ENCODE measurements at places on chromosomes 5 and 9.

GRCh38 chr9:130670644-130671043 is 6.2 kb downstream of the PRDM12 start:
- no peak overlapping the region for H3K27ac ChIP-seq
- no peak for DNase-seq
- H3K36me3 ChIP-seq, result no peaks in the 10 kb centered on the region
- peaks cover 4% of the 10 kb centered on the region for H3K4me1 ChIP-seq
- H3K4me3 ChIP-seq, result no peak overlapping the region

GRCh38 chr9:107018861-107019545 is 156.0 kb downstream of the ZNF462 start:
- no peak overlapping the region for H3K4me3 ChIP-seq
- H3K36me3 ChIP-seq, result no peaks in the 10 kb centered on the region
- H3K4me1 ChIP-seq, result no peaks in the 10 kb centered on the region
- H3K27ac ChIP-seq, result no peak overlapping the region

- DNase-seq, result no peak
- H3K4me1 ChIP-seq, result no peaks in the 10 kb centered on the region
- no peak overlapping the region for H3K27ac ChIP-seq
- H3K27me3 ChIP-seq, result no peaks in the 10 kb centered on the region
- no peaks in the 10 kb centered on the region for H3K36me3 ChIP-seq
- no peak overlapping the region for H3K4me3 ChIP-seq
These were observed 121.8 kb upstream of the SPIN1 start for GRCh38 chr9:88266416-88266815.

DNA sequence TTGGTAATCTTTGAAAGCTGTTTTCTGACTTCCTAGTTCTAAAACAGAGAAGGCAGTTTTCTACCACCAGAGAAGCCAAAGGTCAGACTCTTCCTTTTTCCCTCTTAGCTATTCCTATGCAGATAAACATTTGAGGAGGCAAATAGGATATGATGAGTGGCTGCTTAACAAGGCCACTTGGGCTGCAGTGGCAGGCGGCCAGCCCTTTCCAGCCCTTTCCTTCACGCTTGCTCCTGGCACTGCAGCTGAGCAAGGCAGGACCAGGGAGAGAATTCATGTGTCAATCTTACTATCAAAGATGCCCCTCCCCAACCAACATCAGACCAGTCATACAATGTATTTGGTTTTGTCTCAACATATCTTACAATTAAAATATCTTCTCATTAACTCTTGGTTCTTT is 36.8 kb upstream of the RNF38 start:
- no peak overlapping the region for H3K4me3 ChIP-seq
- peaks cover 32% of the 10 kb centered on the region for H3K4me1 ChIP-seq
- no peaks in the 10 kb centered on the region for H3K36me3 ChIP-seq
- peak overlapping the region; percentile 47 for H3K27ac ChIP-seq

DNA sequence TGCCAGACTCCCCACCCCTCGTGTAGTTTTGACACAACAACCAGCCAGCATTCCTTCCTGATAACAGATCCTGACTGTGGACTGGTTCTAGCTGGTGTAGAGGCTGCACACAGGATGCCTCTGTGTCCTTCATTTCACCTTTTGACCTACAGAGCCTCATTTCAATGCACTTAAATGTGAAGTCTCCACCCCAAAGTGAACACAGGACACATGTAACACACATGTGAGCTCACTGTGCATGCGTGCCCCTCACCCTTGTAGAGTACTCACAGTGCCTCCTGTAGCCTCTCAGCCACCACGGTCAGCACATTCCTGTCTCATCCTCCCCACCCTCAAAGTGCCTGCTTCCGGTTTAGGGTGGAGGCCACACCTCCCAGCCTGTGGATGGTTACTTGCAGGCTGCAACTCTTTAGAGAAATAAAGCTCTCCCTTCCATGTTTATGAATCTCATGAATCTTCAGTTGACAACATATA is 11.6 kb upstream of the NKD2 start:
- peaks cover 8% of the 10 kb centered on the region for H3K4me1 ChIP-seq
- DNase-seq, result no peak
- peak overlapping the region; percentile 47 for H3K4me3 ChIP-seq
- peaks cover 10% of the 10 kb centered on the region for H3K27me3 ChIP-seq

DNA sequence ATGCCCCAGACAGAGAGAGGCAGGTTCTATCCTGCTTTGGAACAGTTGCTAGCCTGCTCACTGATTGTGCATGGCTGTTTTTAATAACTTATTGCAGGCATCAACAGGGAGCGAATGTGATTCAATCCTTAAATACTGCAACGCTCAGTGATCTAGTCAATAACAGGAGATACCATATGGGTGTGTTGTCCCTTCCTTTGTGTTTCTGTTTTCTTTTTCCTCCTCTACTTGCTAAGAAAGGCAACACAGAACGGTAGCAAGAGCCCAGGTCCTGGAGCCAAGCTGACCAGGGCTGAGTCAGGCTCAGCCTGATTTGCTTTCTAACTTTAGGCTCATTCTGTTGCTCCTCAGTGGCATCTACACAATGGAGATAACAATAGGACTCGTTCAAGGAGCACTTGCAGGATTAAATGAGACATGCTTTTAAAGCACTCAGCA is 98.6 kb upstream of the EQTN start:
- no peak overlapping the region for H3K27ac ChIP-seq
- peaks cover 6% of the 10 kb centered on the region for H3K4me1 ChIP-seq
- no peak for DNase-seq

- H3K4me1 ChIP-seq, result no peaks in the 10 kb centered on the region
- no peak for DNase-seq
- no peaks in the 10 kb centered on the region for H3K36me3 ChIP-seq
These were observed 27.9 kb downstream of the TMEM215 start for GRCh38 chr9:32811246-32811645.

GRCh38 chr5:178207183-178207916 is 3.0 kb downstream of the HNRNPAB start:
- peaks cover 34% of the 10 kb centered on the region for H3K4me1 ChIP-seq
- no peaks in the 10 kb centered on the region for H3K27me3 ChIP-seq
- peaks cover 13% of the 10 kb centered on the region for H3K36me3 ChIP-seq
- no peak for DNase-seq
- H3K4me3 ChIP-seq, result peak overlapping the region; percentile 88

- DNase-seq, result no peak
- H3K4me3 ChIP-seq, result peak overlapping the region; percentile 92
- H3K36me3 ChIP-seq, result peaks cover 2% of the 10 kb centered on the region
- peaks cover 4% of the 10 kb centered on the region for H3K27me3 ChIP-seq
- peak overlapping the region; percentile 96 for H3K27ac ChIP-seq
These were observed 17.3 kb downstream of the TRIM7 start for GRCh38 chr5:181187500-181188213.

DNA sequence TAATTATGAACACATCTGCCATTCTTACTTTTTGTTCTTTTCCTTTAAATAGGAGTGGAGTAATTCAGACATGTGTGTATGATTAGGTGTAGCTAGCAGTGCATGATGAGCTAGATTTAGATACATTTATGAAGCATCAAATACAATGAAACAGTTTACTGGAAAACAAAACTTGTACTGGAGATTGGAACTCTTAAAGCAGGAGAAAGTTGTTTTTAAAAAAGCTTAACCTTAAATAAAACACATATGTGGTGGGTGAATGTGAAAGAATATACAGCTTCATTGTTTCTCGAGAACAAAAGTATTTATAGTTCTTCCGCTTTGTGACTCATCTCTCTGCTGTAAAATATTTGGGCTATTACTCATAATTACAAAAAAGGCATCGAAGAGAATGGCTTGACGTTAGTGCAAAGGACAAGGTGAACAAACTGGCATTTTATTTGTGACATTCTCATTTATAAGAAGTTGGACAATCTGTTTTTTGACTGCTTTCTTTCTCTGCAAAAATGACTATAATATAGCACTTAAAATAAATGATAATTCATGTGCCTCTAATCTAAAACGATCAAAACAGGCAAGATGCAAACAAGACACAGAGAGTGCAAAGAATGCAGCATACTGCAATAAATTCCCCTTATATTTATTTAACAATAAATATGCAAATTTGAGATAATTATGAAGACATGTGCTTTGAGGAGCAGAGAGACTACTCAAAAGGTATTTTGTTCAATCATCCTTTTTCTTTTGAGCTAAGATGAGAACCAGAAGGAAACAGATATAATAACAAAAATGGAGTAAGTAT is 478.8 kb downstream of the CETN3 start:
- H3K4me3 ChIP-seq, result no peak overlapping the region
- H3K27ac ChIP-seq, result no peak overlapping the region
- no peaks in the 10 kb centered on the region for H3K27me3 ChIP-seq
- no peaks in the 10 kb centered on the region for H3K36me3 ChIP-seq

DNA sequence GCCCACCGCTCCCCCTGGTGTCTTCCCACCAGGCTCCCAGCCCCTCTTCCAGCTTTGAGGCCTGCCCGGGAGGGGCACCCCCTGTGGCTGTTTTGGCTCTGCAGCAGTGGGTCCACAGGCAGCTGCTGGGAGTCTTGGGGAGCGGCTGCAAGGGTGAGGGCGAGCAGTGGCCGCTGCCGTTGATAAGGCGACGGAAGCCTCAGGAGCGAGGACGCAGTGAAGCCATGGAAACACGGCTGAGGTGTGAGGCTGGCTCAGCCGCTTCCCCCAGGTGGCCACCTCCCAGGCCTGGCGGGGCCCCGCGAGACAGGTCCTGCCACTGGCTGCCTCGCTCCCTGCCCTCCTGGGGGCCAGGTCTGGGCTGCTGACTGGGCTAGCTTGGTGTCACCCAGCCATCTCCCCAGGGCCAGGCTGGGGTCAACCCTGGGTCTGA is 41.5 kb downstream of the CXXC5 start:
- H3K27me3 ChIP-seq, result no peaks in the 10 kb centered on the region
- no peaks in the 10 kb centered on the region for H3K36me3 ChIP-seq
- DNase-seq, result no peak
- H3K4me1 ChIP-seq, result peaks cover 10% of the 10 kb centered on the region
- no peak overlapping the region for H3K4me3 ChIP-seq

- H3K4me1 ChIP-seq, result peaks cover 27% of the 10 kb centered on the region
- H3K36me3 ChIP-seq, result peaks cover 15% of the 10 kb centered on the region
- peak within 1 kb of the TSS; percentile 90 for H3K27ac ChIP-seq
- H3K27me3 ChIP-seq, result no peaks in the 10 kb centered on the region
- peak; percentile 83 for DNase-seq
These were observed at the start of gene PIGO for GRCh38 chr9:35096035-35096849. PIGO (minus strand) TSS chr9:35096591; CDS start chr9:35095565, 1,026 bp downstream.

DNA sequence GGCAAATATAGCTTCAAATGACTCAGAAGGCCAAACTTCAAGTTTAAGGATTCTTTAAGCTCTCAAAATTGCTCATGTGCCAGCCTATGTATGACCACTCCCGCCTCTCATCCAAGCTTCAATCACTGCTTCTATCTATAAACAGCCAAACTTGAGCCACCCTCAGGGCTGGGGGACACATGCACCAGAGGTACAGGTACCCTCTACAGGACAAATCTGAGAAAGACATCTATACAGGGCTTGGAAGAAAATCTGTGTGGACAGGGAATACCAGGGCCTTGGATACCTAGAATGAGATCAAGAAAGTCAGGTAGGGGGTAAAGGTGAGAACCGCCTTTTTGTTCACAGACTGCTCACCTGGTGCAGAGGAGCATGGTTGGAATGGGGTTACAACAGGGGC is 217.9 kb downstream of the ATPSCKMT start:
- no peak overlapping the region for H3K27ac ChIP-seq
- DNase-seq, result no peak
- no peaks in the 10 kb centered on the region for H3K4me1 ChIP-seq
- H3K4me3 ChIP-seq, result no peak overlapping the region

GRCh38 chr5:41194339-41194738 is 19.0 kb downstream of the C6 start:
- no peak overlapping the region for H3K27ac ChIP-seq
- H3K4me1 ChIP-seq, result no peaks in the 10 kb centered on the region
- no peaks in the 10 kb centered on the region for H3K27me3 ChIP-seq
- no peak overlapping the region for H3K4me3 ChIP-seq

GRCh38 chr5:374631-375335 is 53.3 kb downstream of the AHRR start:
- H3K4me3 ChIP-seq, result peak overlapping the region; percentile 31
- H3K4me1 ChIP-seq, result peaks cover 8% of the 10 kb centered on the region
- H3K27me3 ChIP-seq, result peaks cover 24% of the 10 kb centered on the region
- H3K27ac ChIP-seq, result no peak overlapping the region
- H3K36me3 ChIP-seq, result no peaks in the 10 kb centered on the region

- H3K4me3 ChIP-seq, result no peak overlapping the region
- H3K4me1 ChIP-seq, result no peaks in the 10 kb centered on the region
- no peak for DNase-seq
- no peak overlapping the region for H3K27ac ChIP-seq
- peaks cover 2% of the 10 kb centered on the region for H3K36me3 ChIP-seq
These were observed 67.5 kb downstream of the SEMA6A start for GRCh38 chr5:116507051-116507537.

DNA sequence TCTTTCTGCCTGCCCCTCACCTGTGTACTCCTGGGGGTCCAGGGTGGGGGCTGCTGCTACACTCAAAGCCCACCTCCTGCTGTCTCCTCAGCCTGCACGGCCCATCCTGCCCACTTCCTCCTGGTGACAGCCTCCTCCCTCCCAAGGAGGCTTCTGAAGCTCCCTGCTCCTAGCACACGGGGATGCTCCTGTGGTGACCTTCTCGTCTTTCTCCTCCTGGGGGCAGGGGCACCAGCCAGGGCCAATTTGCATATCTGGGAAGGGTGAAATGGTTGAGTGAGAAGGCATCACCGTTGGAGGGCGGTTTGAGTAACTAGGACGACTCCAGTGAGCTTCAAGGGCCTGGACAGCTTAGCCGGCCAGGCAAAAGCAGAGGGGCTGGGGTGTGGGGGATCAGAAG is 51.9 kb upstream of the COL5A1 start:
- H3K27ac ChIP-seq, result no peak overlapping the region
- peaks cover 41% of the 10 kb centered on the region for H3K27me3 ChIP-seq
- no peaks in the 10 kb centered on the region for H3K4me1 ChIP-seq
- H3K36me3 ChIP-seq, result no peaks in the 10 kb centered on the region
- no peak for DNase-seq

- no peak overlapping the region for H3K4me3 ChIP-seq
- H3K27ac ChIP-seq, result no peak overlapping the region
- peaks cover 4% of the 10 kb centered on the region for H3K4me1 ChIP-seq
- peaks cover 24% of the 10 kb centered on the region for H3K27me3 ChIP-seq
These were observed 42.0 kb downstream of the SHB start for GRCh38 chr9:38026840-38027527.

GRCh38 chr5:109863752-109864151 is 174.0 kb downstream of the MAN2A1 start:
- peaks cover 12% of the 10 kb centered on the region for H3K36me3 ChIP-seq
- no peak for DNase-seq
- H3K4me3 ChIP-seq, result no peak overlapping the region
- peaks cover 11% of the 10 kb centered on the region for H3K4me1 ChIP-seq
- H3K27me3 ChIP-seq, result no peaks in the 10 kb centered on the region

- H3K4me1 ChIP-seq, result peaks cover 5% of the 10 kb centered on the region
- H3K4me3 ChIP-seq, result no peak overlapping the region
- H3K27me3 ChIP-seq, result no peaks in the 10 kb centered on the region
- no peak for DNase-seq
These were observed 159.0 kb downstream of the HACD4 start for GRCh38 chr9:20872340-20872977.

GRCh38 chr9:82675102-82675501 is 387.8 kb downstream of the RASEF start:
- no peak overlapping the region for H3K27ac ChIP-seq
- no peaks in the 10 kb centered on the region for H3K27me3 ChIP-seq
- H3K4me1 ChIP-seq, result no peaks in the 10 kb centered on the region
- H3K36me3 ChIP-seq, result no peaks in the 10 kb centered on the region
- no peak for DNase-seq
